Activated CD8-positive, alpha-beta memory T cell treated with anti-CD3 and anti-CD28 coated beads for 24 hours (primary cell): ENCODE measurements at places on chromosomes 11 and 22.
A peak's percentile ranks its signal among the peaks of the same experiment; 100 is the strongest.

DNA sequence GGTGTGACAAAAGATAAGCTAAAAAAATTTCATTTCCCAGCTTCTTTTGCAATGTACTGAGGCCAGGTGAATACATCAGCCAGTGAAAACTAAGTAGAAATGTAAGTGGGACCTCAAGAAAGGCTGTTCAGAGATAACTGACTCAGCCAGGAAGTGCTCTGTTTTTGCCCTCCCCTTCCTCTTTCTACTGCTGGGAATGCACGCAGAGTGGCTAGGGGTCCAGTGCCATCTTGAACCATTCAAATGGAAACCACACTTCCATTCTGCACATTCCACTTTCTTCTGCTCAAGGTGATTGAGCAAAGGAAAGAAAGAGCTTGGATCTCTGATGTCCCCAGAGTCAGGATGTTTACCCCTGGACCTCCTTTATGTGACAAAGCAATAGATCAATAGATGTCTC lies 27.8 kb upstream of the LMO2 start:
- no peak for DNase-seq

DNA sequence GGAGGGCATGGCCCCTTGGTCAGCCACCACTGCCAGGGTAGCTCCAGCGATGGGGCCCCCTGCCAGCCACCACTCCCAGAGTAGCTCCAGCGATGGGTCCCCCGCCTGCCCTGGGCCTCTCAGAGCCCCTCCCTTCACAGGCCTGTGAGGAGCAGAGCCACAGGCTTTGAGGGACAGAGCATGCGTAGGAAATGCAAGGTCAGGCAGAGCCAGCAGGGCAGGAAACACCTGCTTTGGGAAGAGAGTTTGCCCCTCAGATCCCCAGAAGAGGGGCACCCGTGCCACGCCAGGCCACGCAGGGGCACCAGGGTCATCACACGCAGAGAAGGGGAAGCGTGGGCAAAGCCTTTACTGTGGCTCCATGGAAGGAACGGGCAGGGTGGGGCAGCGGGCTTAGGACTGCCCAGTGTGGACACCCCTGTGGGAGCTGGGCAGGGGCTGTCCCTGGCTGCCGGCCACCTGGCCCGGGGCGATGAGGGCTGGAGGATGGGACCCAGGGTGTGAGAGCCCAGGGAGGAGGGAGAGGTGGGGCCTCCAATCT lies 477.8 kb downstream of the BRD1 start:
- no peak for DNase-seq

DNA sequence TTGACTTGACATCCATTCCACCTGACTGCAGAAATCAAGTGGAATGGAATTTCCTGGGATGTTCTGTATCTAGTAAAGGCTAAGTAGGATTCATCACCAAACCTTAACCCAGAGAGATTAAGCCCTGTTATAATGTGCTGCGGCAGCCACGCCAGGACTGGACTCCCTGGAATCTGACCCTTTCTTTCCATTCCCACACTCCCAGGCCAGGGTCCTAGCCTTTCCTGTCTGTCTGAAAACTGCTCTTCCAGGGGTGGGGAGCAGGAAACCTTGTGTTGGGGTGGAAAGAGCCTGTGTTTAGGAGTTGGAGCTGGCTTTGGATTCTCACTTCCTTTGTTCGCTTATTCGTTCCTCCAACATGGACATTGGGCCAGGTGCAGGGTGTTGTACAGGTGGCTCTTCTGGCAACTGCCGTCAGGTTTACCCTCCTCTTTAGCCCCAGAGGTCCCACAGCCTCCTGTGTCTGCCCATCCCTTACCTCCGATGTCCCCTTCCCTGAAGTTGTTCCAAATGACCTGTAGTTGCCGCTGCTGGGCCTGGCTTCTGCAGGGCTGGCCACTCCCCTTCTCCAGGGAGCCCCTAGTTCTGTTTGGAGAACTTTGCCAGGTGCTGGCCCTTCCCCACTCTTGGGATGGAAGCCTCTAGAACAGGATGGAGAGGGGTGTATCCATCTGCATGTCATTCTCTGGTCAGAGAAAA lies 20.5 kb upstream of the PARVB start:
- no peak for DNase-seq

DNA sequence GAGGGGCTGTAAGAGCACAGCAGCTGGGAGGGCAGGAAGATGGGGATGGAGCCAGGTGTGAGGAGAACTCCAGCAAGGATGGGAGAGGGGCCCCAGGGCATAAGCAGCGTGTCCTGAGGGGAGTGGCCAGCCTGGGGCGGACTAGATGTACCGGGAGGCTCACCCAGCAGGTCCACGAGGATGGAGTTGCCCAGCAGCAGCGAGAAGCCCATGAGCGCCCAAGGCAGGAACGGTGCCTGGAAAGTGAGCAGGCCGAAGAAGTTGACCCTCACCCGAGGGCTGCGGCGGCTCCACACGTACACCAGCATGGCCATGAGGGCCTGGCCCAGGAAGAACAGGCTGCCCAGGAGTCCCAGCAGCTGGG lies 1.3 kb downstream of the DERL3 start:
- DNase-seq = no peak

GRCh38 chr22:49699928-49700498 lies 127.7 kb downstream of the BRD1 start:
- no peak for DNase-seq

DNA sequence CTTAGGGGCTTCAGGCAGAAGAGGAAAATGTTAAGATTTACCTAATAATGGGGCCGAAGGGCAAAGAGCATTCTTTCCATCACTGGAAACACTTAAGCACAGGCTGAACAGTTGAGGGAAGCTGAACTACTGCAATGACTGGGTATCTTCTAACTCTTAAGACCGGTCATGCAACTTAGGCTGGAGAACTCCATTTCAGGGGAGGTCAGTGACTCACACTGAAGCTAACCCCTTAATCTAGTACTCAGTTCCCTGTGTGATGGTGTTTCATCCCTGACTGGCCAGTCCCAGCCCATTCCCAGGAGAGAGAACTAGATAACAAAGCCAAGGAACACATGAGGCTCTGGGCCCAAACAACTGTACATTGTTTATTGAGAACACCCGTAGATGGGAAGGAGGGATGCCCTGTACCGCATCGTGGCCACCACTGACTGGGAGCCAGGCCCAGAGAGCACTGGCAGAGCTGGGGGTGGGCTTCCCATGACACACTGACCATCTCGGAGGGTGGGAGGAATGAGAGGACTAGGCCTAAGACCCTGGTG lies 10.5 kb downstream of the RPL27A start:
- DNase-seq = no peak

- DNase-seq = no peak
Measured at GRCh38 chr11:1739576-1739975, 10.8 kb downstream of the IFITM10 start.

DNA sequence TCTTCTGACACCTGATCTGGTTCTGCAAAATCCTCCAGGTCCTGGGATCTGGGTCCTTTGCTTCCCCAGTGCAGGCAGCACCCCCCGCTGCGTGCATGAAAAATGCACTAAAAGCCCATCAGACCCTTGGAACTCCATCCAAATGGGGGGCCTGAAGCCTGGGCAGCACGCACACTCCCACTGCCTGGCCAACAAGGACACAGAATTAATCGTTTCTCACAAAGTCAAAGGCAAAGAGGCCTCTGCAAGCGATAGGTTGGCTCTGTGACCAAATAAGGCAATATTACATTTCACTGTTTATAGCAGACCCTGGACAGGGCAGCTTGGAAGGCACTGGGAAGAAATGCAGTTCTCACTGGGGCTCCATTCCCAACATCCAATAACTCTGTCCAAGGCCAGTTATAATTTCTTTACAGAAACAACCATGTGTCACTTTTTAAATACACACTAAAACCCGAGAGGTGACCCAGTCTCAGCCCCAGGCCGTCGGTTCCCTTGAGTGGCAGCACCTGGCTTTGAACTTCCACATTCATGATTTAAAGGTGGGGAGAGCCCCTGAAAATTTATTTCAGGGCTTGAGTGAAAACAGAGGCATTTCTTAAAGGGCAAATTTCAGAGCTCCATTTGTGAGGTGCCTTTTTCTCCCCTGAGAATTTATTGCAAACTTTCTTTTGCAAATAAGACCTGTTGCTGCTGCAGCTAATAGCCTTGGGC lies 114.4 kb upstream of the ANO1 start:
- no peak for DNase-seq

GRCh38 chr11:92440701-92441442 lies 216.3 kb downstream of the FAT3 start:
- DNase-seq = no peak

DNA sequence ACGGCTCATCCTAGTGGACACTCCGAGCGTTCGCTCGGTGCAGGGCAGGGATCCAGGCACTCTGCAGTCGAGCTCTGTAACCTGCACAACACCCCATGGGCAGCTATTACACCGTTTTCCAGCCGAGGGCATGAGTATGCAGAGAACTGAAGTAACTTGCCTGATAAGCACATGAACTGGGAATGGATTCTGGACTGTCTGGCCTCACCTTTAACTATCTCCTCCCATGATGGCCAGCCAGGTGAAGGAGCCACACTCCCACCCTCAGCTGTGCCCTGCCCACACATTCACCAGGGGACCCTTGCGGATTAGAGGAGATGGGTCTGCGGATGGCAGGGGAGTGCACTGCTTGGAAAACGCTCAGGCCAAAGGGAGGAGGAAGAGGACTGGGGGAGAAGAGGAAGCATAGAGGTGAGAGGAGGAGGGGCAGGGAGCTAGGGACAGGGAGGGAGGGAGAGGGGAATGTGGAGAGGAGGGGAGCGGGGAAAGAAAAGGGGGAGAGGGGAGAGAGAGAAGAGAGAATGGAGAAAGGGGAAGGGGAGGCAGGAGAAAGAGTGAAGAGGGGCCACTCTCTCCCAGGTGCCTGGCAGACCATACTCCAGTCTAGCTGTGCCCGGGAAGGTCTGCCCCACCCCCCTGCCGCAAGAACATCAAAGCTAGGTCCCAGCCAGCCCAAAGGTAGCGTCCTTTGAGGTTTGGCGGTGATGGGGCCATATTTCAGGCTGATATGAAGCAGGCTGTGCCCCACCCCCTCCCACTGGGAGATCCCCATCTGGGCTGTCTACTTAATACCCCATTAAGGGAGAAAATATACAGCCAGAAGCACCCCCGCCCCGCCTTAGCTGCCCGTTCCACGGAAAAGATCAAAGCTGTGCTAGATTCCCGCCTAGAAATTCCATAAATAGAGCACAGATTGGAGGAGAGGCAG lies 33.2 kb upstream of the TCF20 start:
- no peak for DNase-seq

GRCh38 chr22:25419247-25420113 lies 145.0 kb upstream of the GRK3 start:
- DNase-seq = no peak

- DNase-seq = no peak
Measured at GRCh38 chr11:1665313-1665712, 31.7 kb upstream of the KRTAP5-6 start.

- no peak for DNase-seq
Measured at GRCh38 chr11:34330653-34331052, 27.2 kb downstream of the ABTB2 start.

GRCh38 chr11:75402002-75402773 lies 2.9 kb downstream of the RPS3 start:
- DNase-seq = no peak

- no peak for DNase-seq
Measured at GRCh38 chr11:77202941-77203900, 75.2 kb downstream of the MYO7A start.

GRCh38 chr11:8766043-8766987 lies 83.7 kb downstream of the RPL27A start:
- DNase-seq = no peak

DNA sequence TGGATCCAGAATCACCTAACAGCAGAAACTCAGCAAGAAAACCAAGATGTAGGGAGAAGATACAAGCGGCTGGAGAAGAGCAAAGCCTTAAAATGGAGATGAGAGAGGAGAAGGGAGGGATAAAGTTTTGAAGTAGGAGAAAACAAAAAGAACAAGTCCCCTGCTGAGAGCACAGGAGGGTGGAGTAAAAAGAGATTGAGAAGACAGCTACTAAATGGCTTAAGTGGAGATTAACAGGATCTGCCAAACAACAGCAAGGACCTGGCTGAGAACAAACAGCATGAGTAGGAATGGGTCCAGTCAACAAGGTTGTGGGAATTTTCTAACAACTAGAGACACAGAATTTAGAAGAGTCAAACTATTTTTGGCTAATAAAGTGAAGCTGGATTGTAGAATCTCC lies 18.1 kb downstream of the BTG4 start:
- DNase-seq = no peak

GRCh38 chr11:94786264-94787126 lies 18.3 kb downstream of the AMOTL1 start:
- no peak for DNase-seq

DNA sequence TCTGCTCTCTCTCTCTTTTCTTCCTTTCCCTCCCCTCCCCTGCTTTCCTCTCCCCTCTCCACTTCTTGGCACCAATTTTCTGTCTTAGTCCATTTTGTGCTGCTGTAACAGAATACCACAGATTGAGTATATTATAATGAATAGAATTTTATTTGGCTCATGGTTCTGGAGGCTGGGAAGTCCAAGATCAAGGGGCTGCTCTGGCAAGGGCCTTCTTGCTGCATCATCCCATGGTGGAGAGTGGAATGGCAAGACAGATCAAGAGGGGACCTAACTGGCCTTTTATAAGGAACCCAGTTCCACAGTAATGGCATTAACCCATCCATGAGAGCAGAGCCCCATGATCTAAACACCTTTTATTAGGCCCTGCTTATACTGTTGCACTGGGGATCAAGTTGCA lies 44.5 kb downstream of the ST3GAL4 start:
- no peak for DNase-seq

GRCh38 chr11:72584939-72585597 lies 89.2 kb downstream of the PDE2A start:
- DNase-seq = no peak

GRCh38 chr11:109958821-109959166 lies 134.4 kb upstream of the ZC3H12C start:
- DNase-seq = no peak

- DNase-seq = no peak
Measured at GRCh38 chr22:22933100-22933806, 45.6 kb downstream of the IGLL5 start.

GRCh38 chr22:36331306-36331911 lies 56.4 kb downstream of the MYH9 start:
- DNase-seq = peak; percentile 88

DNA sequence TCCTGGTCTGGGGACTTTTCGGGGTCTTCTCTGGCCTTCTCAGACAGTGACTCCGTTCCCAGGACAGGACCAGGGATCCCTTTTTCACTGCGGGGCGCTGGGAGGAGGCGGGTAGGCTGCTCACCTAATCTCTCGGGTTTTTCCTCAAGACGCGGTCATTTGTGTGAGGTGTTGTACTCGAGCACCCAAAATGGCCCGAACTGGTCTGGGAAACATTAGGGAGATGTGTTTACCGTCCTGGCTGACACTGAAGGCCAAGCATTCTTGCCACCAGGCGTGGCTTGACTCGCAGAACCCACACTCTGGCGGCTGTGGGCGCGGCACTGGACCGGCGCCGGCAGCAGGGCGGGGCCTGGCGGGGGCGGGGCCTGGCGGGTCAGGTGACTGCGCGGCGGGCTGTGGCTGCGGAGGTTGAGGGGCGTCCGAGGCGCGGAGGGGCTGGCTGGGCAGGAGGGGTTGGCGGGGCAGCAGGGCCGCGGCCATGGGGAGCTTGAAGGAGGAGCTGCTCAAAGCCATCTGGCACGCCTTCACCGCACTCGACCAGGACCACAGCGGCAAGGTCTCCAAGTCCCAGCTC lies at the start of gene SWAP70:
Gene SWAP70, plus strand, starts transcription at position 379 of the 577 bp plus-strand sequence. Its CDS starts 103 bp downstream, at position 482.
- DNase-seq = peak; percentile 91

GRCh38 chr11:117314840-117315239 lies 1.2 kb downstream of the BACE1 start:
- no peak for DNase-seq

- no peak for DNase-seq
Measured at GRCh38 chr11:134835561-134835960, 423.5 kb upstream of the B3GAT1 start.
